ENCODE measurements at places on chromosomes 6 and 20. TPM values are rescaled to one million over a fixed set of nuclear protein-coding genes. Genes with fewer than 3 reads are reported as not detected.

The ESR1 gene
- 1.7 TPM for total RNA-seq

GRCh38 chr6:131231103-131231502, 95.8 kb downstream of the AKAP7 start:
- no peak for DNase-seq

- DNase-seq: no peak
These were observed 5.2 kb downstream of the SLC35D3 start for GRCh38 chr6:136927292-136927691.

GRCh38 chr6:155706341-155706740, 250.7 kb upstream of the NOX3 start:
- DNase-seq: no peak

The GSTA3 gene
- not detected for total RNA-seq

DNA sequence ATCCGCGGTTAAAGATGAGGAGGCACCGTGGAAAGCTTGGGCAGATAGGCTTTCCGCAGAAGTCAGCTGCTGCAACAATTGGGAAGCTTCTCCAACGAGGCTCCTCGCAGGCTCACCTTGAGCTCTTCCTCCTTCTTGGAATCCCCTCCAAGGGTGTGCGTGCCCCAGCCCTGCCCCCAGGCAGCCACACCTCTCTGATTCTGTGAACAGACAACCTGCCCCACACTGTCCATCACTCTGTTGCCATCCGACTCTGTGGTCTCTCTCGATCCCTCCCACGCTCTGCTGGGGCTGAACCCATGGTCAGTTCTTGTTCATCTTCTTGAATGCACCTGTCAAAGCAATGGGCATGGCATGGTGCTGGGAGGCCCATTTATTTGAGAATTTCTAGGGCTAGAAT, 31.5 kb downstream of the PACSIN1 start:
- peak; percentile 6 for DNase-seq

DNA sequence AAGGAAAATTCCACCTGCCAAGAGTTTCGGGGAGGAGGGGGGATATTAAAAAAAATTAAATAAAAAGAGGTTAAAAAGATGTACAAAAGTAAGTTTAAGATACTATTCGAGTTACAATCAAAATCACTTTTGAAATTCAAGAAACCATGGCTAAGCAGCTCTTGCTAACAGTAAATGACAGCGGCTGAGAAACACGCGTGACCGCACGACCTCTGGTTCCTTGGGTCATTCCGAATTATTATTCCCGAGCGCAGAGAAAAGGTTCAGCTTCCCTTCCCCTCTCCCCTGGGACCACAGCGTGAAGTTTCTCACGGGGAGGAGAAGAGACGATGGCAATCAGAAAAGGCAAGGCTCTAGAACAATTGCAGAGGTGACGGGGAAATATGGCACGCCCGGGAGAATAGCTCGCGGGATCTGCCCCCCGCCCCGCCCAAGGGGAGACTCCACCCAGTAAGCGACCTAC, 496 bp downstream of the TMEM242 start:
- no peak for DNase-seq

The GLP1R gene
- total RNA-seq: not detected

DNA sequence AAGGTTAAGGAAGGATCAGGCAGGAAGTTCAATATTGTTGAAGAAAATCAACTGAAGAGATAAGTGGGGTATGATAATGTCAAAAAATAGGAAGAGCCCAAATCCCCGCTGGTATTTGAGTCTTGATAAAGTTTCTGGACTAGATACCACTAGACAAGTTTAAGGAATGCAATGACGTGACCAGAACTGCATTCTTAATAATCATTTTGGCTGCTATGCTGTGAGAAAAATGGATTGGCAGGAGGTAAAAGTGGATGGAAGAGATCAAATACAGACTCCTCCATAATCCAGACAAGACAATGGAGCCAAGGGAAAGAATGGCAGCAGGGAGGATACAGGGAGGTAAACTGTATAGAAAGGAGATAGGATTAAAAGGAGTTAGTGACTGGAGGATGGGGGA, 128.2 kb downstream of the COL12A1 start:
- DNase-seq: no peak

GRCh38 chr6:122677406-122677805, 67.2 kb downstream of the PKIB start:
- DNase-seq: no peak

The PRSS16 gene
- total RNA-seq: 1.4 TPM

DNA sequence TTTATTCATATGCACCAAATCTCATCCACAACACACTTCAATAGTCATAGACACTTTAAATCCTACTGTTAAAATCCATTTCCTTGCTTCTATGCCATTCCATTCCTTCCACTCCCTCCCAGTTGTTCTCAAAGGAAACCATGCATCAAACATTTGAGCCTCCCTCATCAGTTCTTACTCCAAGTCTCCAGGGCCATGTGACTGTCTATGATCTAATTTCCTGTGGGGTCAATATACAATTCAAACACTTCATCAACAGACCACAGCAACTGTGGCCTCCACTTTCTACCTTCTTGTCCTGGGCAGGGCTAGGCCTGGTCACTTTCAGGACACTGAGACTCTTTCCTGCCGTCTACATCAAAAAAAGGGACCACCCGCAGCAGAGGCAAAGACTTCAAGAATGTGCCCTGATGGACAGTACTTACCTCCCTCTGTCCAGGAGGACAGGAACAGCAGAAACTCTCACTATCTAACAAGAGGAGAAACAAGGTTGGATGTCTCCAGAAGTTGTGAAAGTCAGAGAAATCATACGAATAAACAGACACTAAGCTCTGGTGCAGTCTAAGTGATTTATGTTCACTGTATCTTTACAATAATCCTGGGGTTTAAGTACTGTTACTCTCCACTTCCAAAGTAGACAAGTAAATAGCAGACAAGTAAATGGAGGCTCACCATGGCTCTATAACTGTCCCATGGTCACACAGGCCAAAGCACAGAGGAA, 160.2 kb downstream of the QRSL1 start:
- DNase-seq: no peak

The CEP85L gene
- total RNA-seq: 48.9 TPM

GRCh38 chr6:113591896-113592827, 265.0 kb upstream of the MARCKS start:
- no peak for DNase-seq

The TP53TG5 gene
- not detected for total RNA-seq

The ENPP3 gene
- 0.96 TPM for total RNA-seq

The VSX1 gene
- not detected for total RNA-seq

DNA sequence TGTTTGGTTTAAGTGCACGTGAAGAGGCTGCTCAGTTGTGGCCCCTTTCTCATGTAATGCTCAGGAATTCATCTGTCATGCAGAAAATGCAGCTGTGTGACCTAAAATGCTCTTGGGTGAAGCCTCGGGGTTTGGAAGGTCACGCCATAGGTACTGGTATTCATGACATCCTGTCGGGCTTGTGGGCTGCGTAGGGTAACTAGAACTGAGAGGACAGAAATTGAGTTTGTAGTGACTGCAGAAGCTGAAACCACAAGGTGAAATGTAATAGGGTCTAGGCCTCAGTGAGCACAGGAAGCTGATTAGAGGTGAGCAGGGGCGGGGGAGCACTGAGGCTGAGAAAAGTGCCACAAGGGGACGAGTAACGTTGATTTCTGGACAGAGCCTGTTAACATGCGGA, 128.8 kb downstream of the SOBP start:
- DNase-seq: peak; percentile 67

The ZNF184 gene
- total RNA-seq: 13.1 TPM

The TMEM244 gene
- total RNA-seq: 1.0 TPM

All from activated naive CD8-positive, alpha-beta T cell treated with anti-CD3 and anti-CD28 coated beads, Interleukin-2, amount 10 ng/mL, durations not matched to agents 7 days and 5 days (primary cell).